NCI-H524 (cell line): ENCODE measurements at places on chromosomes 13 and 19.

DNA sequence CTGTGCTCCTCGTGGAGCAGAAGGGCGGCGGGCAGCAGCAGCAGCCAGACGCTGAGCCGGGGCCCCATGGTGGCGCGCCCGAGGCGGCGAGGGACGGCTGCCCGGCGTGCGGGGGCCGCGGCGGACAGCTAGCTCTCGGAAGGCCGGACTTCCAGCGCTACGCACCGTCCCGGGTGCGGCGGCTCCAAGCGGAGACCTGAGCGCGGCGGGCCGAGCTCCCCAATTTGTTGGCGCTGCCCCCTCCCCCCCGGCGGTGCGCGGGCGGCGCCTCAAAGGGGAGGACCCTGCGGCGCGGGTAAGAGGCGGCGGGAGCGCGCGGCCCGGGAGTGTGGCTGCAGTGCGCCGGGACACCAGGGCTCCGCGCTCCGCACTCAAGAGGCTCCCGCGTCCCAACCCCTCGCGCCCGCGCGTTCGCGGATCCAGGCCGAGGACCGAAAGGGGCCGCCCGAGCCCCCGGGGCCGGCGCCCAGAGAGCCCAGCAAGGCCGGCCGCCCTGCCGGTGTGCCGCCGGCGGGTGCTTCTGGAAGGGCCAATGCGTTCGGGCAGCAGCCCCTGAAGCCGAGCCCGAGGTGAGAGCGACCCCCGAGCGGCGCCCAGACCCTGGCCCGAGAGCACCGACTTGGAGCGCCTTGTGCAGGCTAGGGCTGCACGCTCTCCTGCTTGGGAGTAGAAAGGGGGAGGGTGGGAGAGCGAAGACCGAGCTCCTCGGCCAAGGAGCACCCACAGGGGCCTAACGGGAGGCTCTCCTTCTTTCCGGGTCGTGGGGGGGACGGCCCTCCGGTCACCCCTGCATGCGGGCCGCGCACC is at the start of the genes COL4A1 and COL4A2:
Gene COL4A1, minus strand, starts transcription at position 198 of the 807 bp plus-strand sequence. Its CDS starts 130 bp downstream, at position 68.
Gene COL4A2, plus strand, starts transcription at position 325 of the 807 bp plus-strand sequence. CDS start 620 bp downstream, outside the sequence.
- DNase-seq: no peak

DNA sequence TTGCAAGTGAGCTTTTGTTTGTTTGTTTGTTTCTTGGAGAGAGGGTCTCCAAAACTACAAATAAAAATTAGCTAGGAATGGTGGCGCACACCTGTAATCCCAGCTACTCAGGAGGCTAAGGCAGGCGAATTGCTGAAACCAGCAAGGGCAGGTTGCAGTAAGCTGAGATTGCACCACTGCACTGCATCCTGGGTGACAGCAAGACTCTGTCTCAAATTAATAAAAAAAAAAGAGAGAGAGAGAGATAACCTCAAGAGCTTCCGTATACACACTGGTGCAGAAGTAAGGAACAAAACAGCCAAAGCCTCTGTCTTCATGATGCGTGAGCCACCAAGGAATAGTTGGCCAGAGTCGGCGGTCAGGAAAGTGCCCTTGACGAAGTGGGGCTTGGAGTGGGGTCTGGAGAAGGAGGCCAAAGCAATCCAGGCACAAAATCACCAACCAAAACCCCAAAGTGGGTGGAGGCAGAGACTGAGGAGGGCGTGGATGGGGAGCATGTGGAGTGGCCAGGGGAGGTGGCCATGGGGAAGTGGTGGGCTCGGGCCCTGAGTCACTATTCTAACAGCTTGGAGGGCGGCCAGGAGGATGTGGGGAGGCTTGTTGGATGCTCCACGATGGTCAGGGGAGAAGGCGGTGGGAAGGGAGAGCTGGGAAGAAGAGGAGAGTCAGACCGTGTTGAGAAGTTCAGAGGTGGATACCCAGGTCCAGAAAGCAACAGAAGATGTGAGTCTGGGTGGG is 21.2 kb upstream of the TOMM40 start:
- no peak for DNase-seq

DNA sequence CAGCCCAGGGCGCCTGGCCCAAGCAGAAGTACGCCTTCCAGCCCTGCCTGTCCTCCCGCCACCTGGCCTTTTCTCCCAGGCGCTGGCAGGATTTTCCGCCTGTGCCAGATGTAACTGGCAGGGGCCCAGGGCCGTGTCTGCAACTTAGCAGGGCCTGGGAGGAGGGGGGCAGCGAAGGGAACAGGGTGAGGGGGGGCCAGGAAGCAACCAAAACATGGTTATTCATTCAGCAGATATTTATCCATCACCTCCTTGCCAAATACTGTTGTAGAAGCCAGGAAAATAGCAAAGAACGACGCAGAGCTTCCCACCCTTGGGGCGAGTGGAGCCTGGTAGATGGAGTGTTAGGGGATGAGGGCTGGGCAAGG is 5.6 kb downstream of the TLE6 start:
- DNase-seq: peak; percentile 93

GRCh38 chr19:48325265-48325910 is at the start of gene EMP3:
Gene EMP3 (plus strand): TSS chr19:48325552. CDS start chr19:48326845, 1,293 bp downstream.
- DNase-seq: peak; percentile 33

DNA sequence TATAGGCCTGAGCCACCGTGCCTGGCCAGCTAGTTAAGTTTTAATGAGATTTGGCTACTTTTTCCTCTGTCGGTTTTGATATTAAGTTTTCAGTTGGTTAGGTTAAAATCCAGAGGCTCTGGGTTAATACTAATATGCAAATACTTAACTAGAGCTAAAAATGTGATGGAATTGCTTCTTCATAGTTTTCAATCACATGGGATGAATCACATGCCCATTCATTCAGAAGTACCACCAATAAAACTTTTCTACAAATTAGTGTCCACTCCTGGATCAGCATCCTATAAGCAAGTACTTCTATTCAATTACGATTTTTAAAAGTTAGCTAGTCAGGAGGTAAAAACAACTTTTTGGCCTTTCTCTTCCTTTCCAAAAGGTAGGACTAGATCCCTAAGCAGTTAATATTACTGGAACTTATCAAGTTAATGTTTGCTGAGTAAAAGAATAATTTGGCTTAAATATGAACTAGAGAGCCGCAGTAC is 4.3 kb downstream of the SLC25A30 start:
- DNase-seq: no peak

DNA sequence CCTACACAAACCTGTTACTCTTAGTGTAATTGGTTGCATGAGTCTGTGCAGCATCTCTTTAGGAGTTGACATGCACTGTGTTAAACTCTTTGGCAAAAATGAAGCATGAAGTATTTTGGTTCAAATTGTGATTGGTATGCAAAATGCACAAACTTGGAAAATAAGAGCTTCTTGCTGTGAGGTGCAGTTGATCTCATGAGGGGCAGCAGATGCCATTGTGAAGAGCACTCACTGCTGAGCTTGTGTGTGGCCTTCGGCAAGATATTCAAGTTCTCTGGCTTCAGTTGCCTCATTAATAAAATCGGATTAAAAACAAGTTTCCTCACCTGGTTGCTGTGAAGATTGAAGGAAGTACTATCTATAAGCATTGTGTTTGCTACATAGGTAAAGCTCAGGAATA is 142.3 kb downstream of the KATNAL1 start:
- no peak for DNase-seq

GRCh38 chr13:44972956-44973581 is 16.2 kb downstream of the NUFIP1 start:
- no peak for DNase-seq

- no peak for DNase-seq
Observed at GRCh38 chr13:21595546-21595822, 8.5 kb downstream of the MICU2 start.

DNA sequence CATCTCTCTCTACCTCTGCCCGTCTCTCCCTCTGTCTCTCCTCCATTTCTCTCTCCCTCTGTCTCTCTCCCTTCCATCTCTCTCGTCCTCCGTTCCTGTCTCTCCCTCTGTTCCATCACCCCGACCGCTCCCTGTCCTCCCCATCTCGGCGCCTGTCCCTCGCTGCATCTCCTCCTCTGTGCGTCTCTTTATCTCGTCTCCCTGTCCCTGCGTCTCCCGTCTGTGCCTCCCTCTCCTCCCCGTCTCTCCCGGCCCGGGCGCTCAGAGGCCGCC is 4.6 kb downstream of the GRIN2D start:
- no peak for DNase-seq

- no peak for DNase-seq
Observed at GRCh38 chr13:80441968-80442367, 101.0 kb upstream of the SPRY2 start.

- DNase-seq: no peak
Observed at GRCh38 chr13:24182703-24183081, 22.2 kb downstream of the SPATA13 start.

- DNase-seq: peak; percentile 78
Observed at GRCh38 chr13:70310396-70311119, 202.3 kb upstream of the KLHL1 start.

GRCh38 chr19:39030854-39031367 is 1.4 kb downstream of the FBXO27 start:
- DNase-seq: no peak

GRCh38 chr13:113061271-113061625 is 44.3 kb upstream of the F7 start:
- DNase-seq: no peak

DNA sequence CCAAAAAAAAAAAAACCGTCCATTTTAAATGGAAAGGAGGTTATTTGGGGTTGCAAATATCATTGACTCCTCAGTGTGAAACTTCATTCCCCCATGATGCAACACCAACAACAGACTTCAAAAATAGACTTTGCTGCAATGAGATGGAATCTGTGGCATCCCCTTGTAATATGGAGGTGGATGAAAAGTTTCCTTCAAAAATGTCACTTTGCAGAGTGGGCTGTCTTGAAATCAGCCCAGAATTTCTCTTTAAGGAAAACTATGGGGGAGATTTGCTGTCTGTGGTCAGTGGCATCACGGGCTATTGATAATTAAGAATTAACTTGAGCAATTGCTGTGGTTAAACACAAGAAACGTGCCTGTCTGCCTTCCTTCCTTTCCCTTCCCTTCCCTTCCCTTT is 1.5 kb downstream of the GPR18 start:
- no peak for DNase-seq

DNA sequence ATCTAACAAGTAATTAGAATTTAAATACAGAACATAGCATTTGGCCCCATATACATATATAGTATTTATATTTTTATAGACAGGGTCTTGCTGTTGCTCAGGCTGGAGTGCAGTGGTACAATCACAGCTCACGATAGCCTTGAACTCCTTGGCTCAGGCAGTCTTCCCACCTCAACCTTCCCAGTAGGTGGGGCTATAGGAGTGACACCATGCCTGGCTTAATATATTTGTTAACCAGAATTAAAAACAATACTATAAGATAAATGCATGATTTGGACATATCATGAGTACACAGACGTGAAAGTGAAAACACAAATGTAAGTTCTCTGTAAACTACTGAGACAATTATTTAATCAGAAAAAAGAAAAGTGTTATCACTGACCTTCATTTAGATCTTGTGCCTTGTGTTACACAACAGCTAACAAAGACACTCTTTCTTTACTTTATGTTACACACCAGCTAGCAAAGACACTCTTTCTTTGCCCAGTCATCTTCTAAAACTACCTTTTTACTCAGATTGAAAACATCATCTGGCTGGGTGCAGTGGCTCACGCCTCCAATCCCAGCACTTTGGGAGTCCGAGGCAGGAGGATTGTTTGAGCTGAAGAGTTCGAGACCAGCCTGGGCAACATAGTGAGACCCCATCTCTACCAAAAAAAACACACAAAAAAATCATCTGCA is 22.6 kb downstream of the CARS2 start:
- DNase-seq: no peak

DNA sequence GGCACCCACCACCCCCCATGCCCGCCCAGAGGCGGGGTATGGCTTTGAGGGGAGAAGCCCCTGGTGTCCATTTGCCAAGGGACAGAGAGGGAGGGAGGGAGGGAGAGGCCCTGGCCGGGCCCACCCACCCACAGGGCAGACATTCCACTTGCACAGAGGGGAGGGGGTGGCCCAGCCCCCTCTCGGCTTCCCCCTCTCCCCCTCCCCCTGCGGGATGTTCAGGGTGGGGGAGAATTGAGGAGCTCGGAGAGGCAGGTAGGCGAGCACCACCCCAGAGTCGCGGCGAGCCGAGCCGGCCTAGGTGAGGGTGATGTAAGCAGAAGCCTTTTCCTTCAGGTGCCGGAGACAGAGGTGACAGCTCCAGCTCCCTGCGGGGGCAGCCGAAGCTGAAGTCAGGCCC is 12.3 kb downstream of the DPF1 start:
- no peak for DNase-seq

- DNase-seq: no peak
Observed at GRCh38 chr13:26685606-26686005, 75.0 kb downstream of the GPR12 start.

DNA sequence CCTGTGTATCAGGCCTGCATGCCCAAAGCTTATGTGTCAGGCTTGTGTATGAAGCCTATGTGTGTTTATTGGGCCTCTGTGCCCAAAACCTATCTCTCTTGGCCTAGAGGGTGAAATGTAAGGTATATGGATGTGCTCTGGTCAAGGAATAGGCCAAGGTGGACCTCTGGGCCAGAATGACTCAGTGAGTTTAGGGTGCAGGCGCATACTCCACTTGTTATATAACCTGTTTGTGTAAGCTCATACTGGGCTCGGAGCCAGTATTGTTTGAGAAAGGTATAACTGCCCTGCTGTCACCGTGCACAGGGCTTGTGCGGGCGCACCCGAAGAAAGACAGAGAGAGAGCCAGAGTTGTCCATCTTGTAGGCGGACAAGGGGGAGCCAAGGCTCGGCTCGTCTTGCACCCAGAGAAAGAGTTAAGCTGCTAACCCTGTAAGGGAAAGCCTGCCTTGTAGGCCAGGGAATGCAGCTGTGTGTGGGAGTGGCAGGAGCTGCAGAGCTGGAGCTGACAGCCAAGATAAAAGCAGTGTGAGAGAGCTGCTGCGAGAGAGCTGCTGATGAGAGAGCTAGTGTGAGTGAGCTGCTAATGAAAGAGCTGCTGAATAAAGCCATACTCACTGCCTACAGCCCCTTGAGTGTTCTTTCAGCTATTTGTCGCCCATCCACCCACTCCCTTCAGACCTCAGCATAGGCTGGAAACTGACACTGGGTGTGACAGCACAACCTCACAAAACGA is 43.4 kb upstream of the N4BP2L1 start:
- DNase-seq: no peak

- no peak for DNase-seq
Observed at GRCh38 chr13:50675651-50676050, 167.8 kb downstream of the DLEU7 start.

DNA sequence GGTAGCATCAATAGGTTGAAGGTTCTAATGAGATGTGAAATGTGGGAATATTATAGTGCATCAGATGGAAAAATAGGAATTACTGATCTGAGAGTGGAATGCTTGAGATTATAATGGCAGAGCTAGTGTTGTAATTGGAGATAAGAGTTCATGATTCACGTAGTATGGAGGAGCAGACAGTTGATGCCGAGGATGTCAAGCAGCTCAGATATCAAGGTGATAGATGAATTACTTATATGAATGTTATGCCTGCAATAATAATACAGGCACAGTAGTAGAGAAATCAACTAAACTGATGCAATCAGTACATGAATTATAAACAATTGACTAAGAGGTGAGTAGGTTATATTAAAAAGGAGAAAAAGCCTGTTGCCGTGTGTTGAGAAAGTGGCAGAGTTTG is 793.2 kb upstream of the GPC6 start:
- no peak for DNase-seq

- DNase-seq: no peak
Observed at GRCh38 chr19:49738268-49738667, 24.8 kb downstream of the TSKS start.

DNA sequence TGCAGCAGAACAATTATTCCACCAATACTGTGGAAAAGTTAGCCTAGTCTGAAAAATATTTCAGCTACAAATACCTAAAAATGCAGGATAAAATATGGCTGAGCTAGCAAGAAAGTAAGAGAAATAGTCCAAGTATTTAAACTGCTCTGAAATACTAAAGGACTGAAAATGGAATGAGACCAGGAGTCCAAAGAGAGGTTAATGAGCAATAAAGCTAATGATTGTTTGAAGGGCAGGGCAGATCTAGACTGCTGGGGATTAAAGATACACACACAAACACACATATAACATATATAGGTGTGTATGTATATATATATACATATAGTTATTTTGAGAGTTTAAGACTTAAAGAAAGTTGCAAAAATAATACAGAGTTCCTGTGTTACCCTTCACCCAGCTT is 2.6 kb upstream of the CDADC1 start:
- DNase-seq: no peak
